Activated CD4-positive, alpha-beta T cell treated with anti-CD3 and anti-CD28 coated beads, Interleukin-10, Interleukin-2, amounts not matched to agents 100 ng/mL and 50 ng/mL, durations not matched to agents 16 hours and 8 hours (primary cell): ENCODE measurements at places on chromosomes 6 and 20.

DNA sequence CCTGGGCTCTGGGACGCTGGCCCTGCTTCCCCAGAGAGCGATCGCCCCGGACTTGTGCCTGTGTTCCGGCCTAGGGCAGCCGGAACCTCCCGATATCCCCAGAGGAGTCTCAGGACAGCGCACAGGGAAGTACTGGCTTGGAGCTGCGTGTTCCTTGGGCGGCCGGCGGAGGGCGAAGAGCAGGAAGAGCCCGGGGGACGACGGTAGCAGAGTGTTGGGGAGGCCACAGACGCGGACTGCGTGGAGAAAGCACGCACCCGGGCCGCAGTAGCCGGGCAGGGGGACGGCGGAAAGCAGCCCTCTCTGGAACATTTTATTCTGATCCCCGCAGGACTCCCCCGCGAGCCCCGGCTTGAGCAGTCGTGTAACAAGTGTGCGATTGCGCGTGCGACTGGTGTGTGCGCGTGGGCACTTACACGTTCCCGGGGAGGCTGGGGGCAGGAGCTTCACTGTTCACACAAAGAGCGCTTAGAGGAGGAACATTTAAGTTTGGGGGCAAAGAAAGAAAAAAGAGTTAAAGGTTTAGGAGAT, 36.1 kb downstream of the NCR2 start:
- DNase-seq = no peak

- DNase-seq = no peak
These were observed 21.9 kb downstream of the FAM229B start for GRCh38 chr6:112109262-112109661.

DNA sequence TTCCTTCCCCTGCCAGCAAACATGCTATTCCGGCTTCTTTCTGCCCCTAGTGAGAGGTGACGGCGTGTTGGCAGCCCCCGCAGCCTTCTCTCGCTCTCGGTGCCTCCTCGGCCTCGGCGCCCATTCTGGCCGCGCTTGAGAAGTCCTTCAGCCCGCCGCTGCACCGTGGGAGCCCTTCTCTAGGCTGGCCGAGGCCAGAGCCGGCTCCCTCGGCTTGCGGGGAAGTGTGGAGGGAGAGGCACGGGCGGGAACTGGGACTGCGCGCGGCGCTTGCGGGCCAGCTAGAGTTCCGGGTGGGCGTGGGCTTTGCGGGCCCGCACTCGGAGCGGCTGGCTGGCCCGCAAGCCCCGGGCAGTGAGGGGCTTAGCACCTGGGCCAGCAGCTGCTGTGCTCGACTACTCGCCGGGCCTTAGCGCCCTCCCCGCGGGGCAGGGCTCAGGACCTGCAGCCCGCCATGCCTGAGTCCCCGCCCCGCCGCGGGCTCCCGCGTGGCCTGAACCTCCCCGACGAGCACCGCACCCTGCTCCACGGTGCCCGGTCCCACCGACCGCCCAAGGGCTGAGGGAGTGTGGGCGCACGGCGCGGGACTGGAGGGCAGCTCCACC, 20.0 kb upstream of the PXDC1 start:
- no peak for DNase-seq

- peak; percentile 92 for DNase-seq
These were observed at the start of gene RNF114 for GRCh38 chr20:49936153-49937026. Gene RNF114, plus strand, starts transcription at chr20:49936397. Its CDS starts 16 bp downstream, at chr20:49936413.

DNA sequence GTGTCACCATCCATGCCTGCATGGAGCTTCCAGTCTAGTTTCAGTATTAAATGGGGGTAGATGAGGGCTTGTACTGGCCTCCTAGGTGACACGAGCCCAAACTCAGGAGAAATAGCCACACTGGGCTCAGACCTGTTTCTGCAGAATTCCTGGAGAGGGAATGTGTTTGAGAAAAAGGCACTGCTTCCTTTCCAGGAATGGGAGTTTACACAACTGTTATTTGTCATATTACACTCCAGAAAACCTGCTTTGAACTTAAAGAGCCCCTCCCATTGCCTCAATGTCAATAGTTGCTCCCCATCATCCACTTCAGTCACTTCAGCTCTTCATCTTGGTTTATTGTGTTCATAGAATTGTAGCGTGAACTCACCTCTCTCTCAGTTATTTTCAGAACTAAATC, 151.5 kb downstream of the CFAP61 start:
- no peak for DNase-seq

- DNase-seq = no peak
These were observed 14.7 kb downstream of the PABPC1L start for GRCh38 chr20:44924541-44924940.
